ENCODE measurements at places on chromosomes 1 and 21.

DNA sequence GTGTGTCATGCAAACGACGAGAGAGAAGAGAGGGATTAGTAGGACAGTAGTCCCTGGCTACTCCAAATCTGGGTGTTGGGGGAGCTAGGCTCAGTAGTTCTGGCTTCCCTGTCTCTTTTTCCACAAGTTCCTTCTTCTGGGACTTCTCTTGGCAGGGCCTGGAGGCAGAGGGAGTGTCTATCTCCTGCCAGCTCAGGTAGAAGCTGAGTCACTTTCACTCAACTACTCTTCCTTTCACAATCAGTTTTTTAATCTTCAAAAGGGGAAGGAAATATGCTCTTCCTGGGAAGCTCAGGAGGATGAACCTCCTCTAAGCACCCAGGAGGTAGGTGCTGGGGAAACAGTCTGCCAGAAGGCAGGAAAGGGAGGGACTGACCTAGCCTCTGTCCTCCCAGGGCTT is 35.2 kb upstream of the MAGOH start:
- DNase-seq, result no peak

- DNase-seq, result no peak
Observed at GRCh38 chr1:155293086-155293749, 8.0 kb downstream of the PKLR start.

- DNase-seq, result no peak
Observed at GRCh38 chr1:197912739-197913494, 4.3 kb upstream of the LHX9 start.

GRCh38 chr1:87137342-87137739 is 191.3 kb upstream of the LMO4 start:
- no peak for DNase-seq

GRCh38 chr21:32463889-32464300 is 51.4 kb downstream of the EVA1C start:
- DNase-seq, result no peak

DNA sequence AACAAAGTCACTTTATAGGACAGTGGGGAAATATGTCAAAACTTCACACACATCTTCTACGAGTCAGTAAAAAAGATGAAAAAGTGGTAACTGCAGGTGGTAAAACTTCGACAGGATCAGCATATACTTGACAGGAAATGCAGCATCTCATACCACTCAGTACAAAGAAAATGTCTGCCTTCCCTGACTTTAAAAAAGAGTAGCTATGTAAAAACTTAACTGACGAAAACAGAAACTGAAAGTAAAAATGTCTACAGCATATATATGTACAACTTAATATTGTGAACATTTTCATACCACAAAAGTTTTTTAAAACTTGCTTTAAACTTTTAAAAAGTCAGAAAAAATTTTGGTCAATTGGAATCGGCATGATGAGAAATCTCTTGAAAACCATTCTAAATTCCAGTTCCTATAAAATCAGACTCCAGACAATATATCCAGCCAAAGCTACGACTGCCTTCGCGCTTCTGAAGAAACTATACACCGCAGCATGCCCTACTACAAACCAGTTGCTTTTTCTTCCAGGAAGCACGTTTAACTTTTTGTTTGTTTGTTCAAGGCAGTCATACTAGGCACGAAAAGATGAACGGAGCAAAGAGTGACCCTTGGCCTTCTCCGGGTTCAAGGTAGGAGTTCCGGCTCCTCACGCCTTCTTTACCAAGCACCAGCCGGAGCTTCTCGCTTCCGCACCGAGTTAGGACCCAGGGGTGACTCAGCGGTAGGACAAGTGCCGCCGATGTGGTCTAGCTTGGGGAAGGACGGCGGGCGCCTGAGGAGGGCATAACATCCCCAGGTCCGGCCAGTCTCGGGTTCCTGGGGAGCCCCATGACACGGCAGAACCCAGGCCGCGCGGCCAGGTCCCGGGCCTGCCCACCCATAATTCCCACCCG is 612 bp downstream of the PSMA5 start:
- DNase-seq, result no peak

GRCh38 chr21:44455524-44456213 is 359 bp downstream of the LRRC3 start:
- DNase-seq, result no peak

DNA sequence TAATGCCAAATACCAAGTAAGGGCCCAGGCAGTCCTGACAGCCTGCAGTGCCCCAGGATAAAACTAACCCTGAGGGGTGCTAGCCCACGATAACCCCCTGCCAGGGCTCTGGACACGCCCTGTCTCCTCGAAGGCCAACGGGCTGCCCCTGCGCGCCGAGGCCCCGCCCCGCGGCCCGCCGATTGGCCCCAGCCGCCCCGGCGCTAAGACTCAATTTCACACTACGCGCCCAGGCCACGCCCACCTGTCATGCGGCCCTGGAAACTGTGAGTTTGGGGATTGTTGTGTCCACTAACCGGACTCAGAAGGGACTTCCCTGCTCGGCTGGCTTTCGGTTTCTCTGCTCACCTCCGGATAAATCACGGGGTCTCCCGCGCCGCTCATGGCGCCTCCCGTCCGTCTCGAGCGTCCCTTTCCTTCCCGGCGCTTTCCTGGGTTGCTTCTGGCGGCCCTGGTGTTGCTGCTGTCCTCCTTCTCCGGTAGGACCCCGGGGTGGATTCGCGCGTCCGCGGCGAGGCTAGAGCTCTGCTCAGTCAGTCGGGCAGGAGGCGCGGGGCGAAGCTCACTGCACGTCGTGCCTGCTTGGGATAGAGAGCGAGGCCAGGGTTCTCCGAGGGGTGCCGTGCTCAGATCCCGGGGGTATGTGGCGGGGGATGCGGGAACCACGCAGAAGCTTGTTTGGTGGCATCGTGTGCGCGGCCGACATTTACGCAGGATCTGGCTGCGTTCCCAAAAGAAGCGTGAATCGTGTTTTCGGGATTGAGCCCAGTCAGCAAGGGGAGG is at the start of gene CR1L:
Gene CR1L (plus strand): TSS at position 282 of the 783 bp plus-strand sequence. CDS start 101 bp downstream, at position 383.
- peak; percentile 20 for DNase-seq

DNA sequence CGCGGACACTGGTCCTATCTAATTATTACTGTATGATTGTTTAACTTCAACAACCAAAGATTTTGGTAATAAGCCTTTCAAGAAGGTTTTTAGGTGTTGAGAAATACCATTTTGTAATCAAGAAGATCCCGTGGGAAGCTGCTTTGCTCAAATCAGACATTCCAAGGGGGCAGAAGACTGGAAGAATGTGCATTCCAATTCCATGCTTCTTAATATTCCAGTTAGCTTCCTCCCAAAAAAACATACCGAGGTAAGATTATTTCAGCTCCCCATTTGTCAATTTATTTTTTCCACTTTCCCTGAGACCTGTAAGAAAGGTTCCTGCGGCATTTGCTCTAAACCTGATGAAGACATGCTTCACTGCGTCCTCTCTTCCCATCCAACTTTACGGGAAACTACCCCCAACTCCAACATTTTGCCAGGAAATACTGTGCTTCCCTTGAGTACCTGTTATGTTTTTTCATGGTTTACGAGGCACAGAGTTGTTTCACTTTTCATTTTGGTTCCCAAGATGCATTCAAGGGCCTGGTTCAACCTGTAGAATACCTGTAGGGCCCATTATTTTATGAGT is 4.1 kb downstream of the CNN3 start:
- DNase-seq, result no peak

GRCh38 chr1:235030919-235031596 is 97.6 kb downstream of the TOMM20 start:
- no peak for DNase-seq

GRCh38 chr1:197471248-197471985 is 203.4 kb downstream of the CRB1 start:
- DNase-seq, result no peak

- DNase-seq, result no peak
Observed at GRCh38 chr1:223674119-223674890, 8.8 kb upstream of the CAPN8 start.

DNA sequence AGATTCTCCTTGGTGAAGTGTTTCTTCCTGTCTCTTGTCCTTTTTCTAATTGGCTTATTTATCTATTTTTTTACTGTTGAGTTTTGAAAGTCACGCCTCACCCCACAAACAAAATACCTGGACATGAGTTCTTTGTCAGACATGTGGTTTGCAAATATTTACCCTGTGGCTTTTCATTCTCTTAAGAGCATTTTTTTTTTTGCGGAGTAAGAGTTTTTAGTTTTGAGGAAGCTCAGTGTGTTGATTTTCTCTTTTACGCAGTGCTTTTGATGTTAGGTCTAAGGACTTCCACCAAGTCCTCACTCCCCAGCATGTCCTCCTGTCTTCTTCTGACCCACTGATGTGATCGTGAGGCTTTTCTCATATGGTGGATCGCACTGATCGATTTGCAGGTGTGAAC is 7.6 kb downstream of the DFFB start:
- no peak for DNase-seq

GRCh38 chr1:206672011-206672688 is 12.6 kb upstream of the MAPKAPK2 start:
- DNase-seq, result peak; percentile 69
